ENCODE measurements at places on chromosomes 2 and 18. TPM values are rescaled to one million over a fixed set of nuclear protein-coding genes. Genes with fewer than 3 reads are reported as not detected.

Gene ADRA2B
- 0.05 TPM for total RNA-seq

Gene IFIH1
- total RNA-seq, result 1.5 TPM

Gene CACNB4
- 0.13 TPM for total RNA-seq

Gene PHOSPHO2
- total RNA-seq, result 3.2 TPM

Gene CRYGC
- total RNA-seq, result not detected

Gene SLC11A1
- 0.15 TPM for total RNA-seq

Gene DAPL1
- total RNA-seq, result not detected

Gene G6PC2
- not detected for total RNA-seq

Gene APOB
- not detected for total RNA-seq

Gene OR6B2
- not detected for total RNA-seq

Data from A549 treated with CORT108297 at 1 μM for 4 hours (cell line).